HuH-7 (cell line): ENCODE measurements at places on chromosomes 11 and 22.

DNA sequence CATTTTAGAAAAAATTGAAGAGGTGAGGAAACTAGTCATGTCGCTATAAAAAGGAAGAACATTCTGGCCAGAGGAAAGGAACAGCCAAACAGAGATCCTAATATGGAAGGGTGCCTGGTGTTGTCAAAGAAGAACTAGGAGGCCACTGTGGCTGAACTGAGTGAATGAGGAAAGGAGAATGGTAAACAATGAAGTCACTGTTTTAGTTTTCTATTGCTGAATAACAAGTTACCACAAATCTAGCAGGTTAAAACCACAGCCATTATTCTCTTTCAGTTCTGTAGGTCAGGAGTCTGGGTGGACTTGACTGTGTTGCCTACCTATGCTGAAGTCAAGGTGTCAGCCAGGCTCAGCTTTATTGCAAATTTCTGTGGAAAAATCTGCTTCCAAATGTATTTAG lies 549.3 kb upstream of the CCDC90B start:
- no peak for DNase-seq

- peak; percentile 79 for DNase-seq
Observed at GRCh38 chr11:2929950-2930703, 907 bp upstream of the PHLDA2 start.

DNA sequence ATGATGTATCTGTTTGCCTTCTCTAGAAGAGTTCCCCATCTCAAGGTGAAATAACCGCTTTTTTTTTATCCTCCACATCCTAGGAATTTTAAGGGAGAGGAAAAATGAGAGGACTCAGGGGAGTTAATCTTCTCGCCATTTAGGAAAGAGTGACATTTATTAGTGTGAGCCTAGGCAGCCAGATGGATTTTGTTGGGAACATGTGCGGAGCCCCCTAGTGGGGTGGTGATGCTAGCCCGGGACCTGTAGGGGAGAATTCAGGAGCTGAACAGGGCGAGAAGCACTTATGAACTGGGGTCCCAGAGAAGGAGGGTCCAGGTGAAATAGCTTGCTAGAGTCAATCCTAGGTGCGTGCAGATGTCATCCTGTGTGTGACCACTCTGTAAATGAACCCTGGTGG lies 10.7 kb downstream of the IL17RA start:
- peak; percentile 79 for DNase-seq

- peak; percentile 37 for DNase-seq
Observed at GRCh38 chr11:43738600-43739409, 58.3 kb downstream of the HSD17B12 start.

DNA sequence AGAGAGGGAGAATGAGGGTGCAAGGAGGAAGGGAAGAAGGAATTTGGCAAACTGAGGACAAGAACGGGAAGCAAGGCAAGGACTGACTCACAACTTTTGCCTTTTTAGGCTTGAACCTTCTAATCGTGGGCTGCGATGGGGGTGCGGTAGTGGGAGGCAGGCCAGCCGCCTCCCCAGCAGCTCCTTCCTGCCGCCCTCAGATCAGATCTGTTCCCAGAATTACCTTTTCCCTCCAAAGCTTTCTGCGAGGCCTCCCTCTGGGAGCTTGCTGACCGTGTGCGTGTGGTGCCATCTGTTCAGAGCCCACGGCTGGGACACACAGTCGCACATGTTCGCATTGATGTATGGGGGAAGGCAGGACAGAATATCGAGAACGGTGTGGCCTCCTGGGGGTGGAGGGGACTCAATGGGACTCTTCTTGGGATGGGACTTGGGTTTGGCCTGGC lies 86.9 kb upstream of the PARVA start:
- no peak for DNase-seq

GRCh38 chr11:119166368-119167076 lies 2.0 kb upstream of the NLRX1 start:
- no peak for DNase-seq

GRCh38 chr22:47678636-47679287 lies 916.3 kb downstream of the TBC1D22A start:
- no peak for DNase-seq
